Stimulated activated CD4-positive, alpha-beta T cell treated with anti-CD3 and anti-CD28 coated beads, Interleukin-15, amount 100 ng/mL, for 1 hour (primary cell): ENCODE measurements at places on chromosomes 2 and 18.

GRCh38 chr2:237435844-237436587, 22.1 kb upstream of the COL6A3 start:
- DNase-seq = no peak

GRCh38 chr2:64919261-64919660, 69.9 kb upstream of the SLC1A4 start:
- DNase-seq = no peak

- peak; percentile 31 for DNase-seq
Measured at GRCh38 chr2:68251855-68252399, 405 bp downstream of the PPP3R1 start.

DNA sequence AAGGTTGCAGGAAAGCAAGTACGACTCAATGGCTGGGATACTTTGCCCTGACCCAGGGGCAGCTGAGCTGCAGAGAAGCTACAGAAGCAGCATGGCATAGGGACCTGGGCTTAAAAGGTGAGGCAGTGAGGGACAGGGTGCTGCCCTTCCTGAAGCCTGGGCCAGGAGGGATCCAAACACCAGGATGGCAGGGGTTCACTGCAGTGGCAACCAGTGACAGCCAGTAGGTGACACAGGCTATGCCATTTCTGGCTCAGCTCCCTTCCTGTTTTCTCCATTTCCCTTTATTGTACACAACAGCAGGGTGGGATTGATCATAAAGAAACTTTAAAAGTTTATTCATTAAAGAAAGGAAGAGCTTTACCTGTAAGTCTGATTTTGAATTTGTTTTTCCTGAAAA, 48.8 kb downstream of the CABYR start:
- DNase-seq = no peak

DNA sequence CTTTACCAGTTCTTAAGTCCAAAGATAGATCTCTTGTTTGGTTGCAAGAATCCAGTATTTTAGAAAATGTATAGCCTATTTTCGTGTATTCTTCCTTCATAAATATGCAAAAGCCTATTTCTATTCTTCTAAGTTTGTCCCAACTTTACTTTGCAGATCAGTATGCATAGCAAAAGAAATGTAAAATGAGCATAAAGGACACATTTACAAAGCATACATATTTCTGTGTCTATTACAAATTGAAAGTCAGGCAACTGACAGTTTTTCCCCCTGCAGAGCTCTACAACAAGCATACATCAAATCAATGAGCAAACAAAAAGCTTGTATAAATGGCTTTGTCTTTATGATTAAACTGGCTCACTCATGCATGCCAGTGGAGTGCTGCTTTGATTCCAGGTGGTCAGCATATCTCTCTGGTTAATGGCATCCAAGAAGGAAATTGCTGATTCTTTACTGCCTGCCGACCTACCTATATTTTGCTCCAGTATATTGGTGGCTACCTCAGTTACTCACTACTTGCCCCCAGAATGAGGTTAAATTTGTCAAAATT, 10.0 kb upstream of the VPS54 start:
- no peak for DNase-seq
